ENCODE measurements at places on chromosomes 1 and 21.

GRCh38 chr21:21028275-21028820 lies 30.1 kb downstream of the NCAM2 start:
- DNase-seq: no peak

GRCh38 chr21:38661889-38662568 lies 143.7 kb upstream of the ETS2 start:
- DNase-seq: no peak

- DNase-seq: peak; percentile 11
Observed at GRCh38 chr1:204398197-204399125, 13.2 kb downstream of the PPP1R15B start.

DNA sequence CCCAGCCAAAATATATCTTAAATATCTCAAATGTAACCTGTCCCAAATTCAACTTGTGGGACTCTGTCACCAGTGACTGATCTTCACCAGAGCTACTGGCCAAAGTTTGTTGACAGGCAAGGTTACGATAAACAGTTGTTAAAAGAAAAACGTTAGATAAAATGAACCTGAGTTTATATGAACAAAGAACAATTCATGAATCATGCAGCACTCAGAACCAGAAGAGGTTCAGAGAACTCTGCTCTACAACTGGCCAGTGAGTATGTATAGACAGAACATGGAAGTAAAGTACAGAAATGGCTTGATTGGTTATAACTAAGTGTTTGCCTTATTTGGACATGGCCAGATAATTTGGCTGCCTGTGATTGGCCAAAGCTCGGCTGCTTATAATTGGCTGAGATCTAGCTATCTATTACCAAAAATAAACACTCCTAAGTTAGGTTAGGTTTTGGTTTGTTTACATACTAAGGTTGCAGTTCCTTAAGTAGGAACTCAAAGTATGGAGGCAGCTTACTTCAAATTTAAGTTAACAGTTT lies 25.5 kb downstream of the BTBD8 start:
- no peak for DNase-seq

DNA sequence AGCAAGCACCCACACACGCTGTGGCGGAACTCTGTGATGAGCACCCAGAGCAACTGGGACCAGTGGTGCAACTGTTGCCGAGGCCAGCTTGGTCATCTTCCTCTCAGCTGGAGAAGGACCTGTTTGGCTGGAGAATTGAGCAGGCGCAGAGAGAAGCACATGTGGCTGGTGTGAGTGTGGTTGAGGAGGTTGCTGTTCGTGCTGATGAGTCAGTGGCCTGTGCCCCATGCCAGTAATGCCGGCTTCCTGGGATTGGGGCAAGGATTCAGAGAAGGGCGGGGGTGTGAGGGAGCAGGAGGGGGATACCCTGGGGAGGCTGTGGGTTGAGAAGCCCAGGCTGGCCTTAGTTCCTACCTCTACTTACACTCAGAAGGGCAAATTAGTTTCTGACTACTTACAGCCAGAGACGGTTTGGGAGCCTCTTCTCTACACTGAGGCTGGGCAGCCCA lies 57.5 kb upstream of the EPS8L3 start:
- no peak for DNase-seq

GRCh38 chr1:26363549-26364448 lies 8.8 kb downstream of the ZNF683 start:
- DNase-seq: peak; percentile 73

Measured in stimulated activated CD4-positive, alpha-beta T cell treated with anti-CD3 and anti-CD28 coated beads, Interleukin-1b, Interleukin-23, amount 100 ng/mL, for 1 hour (primary cell).